ENCODE measurements at places on chromosomes 5 and 9. TPM values are rescaled to one million over a fixed set of nuclear protein-coding genes. Genes with fewer than 3 reads are reported as not detected.

Gene SLC6A7
- 0.38 TPM for total RNA-seq

Gene UNC5A
- 1.4 TPM for total RNA-seq

DNA sequence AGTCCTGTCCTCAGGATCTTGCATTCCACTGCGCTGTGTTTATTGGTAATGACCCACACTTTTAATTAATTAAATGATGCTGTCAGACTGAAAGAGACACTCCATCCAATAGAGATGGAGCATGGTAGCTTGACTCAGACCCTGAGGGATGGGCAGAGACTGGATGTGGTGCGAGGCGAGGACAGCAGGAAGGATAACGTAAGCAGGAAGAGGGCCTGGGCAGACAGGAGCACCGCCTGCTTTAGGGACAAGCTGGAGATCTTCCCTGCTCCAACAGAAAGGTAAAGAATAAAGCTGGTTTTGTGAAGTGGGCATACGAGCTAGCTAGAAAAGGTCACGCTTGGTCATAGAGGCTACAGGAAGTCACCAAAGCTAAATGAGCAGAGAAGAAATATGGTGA is 3.6 kb upstream of the DOCK8 start:
- ATAC-seq: no peak

DNA sequence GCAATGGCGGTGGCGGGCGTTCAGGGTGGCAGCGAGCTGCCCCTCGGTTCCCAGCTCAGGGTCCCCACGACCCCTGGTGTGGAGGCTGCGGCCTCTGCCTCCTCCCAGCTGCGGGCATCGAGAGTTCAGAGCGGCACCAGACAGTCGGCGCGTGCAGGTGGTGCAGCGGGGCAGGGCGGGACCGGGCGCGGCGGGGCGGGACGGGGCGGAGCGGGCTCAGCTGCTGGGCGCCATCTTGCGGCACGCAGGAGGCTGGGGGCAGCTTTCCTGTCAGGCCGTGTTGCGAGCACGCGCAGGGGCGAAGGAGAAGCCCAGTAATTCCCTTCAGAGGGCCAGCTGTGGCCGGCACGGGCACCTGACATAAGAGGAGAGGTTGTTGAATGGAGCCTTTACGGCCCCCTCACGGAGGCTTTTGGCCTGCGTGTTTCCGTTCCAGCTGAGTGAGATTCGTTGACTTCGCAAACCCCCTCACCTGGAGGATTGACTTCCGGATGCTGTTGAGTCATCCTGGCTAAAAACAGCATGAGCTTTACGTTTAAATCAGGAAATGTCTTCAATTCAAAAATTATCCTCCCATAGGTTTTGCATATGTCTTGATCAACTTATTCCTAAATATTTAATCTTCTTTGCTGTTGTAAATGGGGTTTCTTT is 587 bp downstream of the C5orf47 start:
- no peak for ATAC-seq

- ATAC-seq: no peak
Measured at GRCh38 chr5:12023614-12024241, 119.5 kb upstream of the CTNND2 start.

GRCh38 chr5:139746691-139747582 is 48.7 kb upstream of the PSD2 start:
- peak; percentile 25 for ATAC-seq

Gene SLC6A18
- not detected for total RNA-seq

GRCh38 chr9:133449760-133450159 is 10.0 kb upstream of the CACFD1 start:
- no peak for ATAC-seq

- no peak for ATAC-seq
Measured at GRCh38 chr9:109192732-109193361, 25.8 kb upstream of the FRRS1L start.

Gene FOXD4L3
- 0.05 TPM for total RNA-seq

Gene ZDHHC11
- total RNA-seq: 2.0 TPM

DNA sequence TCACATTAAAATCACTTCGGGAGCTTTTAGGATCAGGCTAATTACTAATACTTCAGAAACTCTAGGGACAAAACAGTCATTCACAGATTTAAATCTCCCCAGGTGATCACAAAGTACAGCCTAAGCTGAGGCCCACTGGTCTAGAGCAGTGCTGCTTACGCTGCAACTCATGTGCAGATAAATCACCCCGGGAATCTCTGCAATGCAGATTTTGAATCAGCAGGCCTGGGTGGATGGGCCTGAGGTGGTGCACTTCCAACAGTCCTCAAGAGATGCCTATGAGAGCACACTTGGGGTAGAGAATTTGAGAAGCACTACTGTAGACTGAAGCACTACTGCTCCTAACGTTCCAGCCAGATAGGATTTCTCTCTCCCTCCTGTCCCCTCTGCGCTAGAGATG is 28.4 kb downstream of the CSF1R start:
- ATAC-seq: no peak

Gene ADGRD2
- total RNA-seq: 0.38 TPM

Gene NAIP
- 16.4 TPM for total RNA-seq

DNA sequence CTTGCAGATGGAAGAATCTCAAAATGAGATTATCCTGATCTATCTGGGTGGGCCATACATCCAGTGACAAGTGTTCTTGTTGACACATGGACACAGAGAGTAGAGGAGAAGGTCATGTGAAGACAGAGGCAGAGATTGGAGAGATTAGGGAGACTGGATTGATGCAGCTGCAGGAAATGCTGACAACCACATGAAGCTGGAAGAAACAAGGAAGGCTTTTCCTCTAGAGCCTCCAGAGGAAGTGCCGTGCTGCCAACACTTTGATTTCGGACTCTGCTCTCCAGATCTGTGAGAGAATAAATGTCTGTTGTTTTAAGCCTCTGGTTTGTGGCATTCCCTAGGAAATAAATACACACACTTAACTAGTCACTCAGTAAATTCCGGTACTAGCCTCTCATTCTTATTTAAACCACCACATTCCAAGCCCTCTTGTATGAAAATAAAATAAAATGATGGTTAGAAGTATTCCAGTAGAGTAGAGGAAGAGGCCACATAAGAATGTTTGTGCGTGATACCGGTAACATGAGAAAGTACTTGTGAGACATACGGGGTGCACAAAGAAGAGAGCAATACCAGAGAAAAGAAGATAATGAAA is 110.9 kb upstream of the DMAC1 start:
- ATAC-seq: no peak

- ATAC-seq: no peak
Measured at GRCh38 chr5:157934600-157934999, 75.7 kb upstream of the CLINT1 start.
